ENCODE measurements at places on chromosomes 1 and 21. TPM values are rescaled to one million over a fixed set of nuclear protein-coding genes. Genes with fewer than 3 reads are reported as not detected.
A peak's percentile ranks its signal among the peaks of the same experiment; 100 is the strongest.

Gene DPT
- polyA plus RNA-seq, result not detected

Gene CCDC30
- polyA plus RNA-seq, result 7.1 TPM

DNA sequence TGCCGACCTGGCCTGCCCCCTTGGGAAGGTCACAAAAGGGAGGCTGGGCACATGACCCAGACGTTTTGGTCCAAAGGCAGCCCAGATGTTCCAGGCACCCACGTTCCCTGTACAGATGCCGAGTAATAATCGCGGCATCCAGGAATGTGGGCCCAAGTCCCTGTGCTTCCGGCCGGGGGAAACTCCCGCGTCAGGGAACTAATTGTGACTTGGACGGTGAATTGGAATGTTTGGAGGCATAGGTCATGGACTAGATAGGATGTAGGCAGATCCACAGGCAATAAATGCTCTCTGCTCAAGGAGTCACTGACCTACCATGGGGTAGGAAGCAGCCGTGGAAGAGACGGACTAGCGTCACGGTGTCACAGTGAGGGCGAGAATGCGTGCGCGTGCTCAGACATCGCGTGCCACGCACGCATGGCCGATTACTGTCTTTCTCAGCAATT lies 178.4 kb downstream of the DUSP10 start:
- no peak for DNase-seq

- peak; percentile 46 for DNase-seq
These were observed at the start of gene SERTAD4 for GRCh38 chr1:210232511-210233215. Gene SERTAD4, plus strand, starts transcription at chr1:210232796. Its CDS starts 5,165 bp downstream, at chr1:210237961.
